Activated T-cell treated with anti-CD3 and anti-CD28 coated beads, Interleukin-2, amount 50 U/mL, for 24 hours (primary cell): ENCODE measurements at places on chromosomes 16 and 17.

GRCh38 chr16:11320170-11320569, 25.1 kb upstream of the RMI2 start:
- no peak for DNase-seq

DNA sequence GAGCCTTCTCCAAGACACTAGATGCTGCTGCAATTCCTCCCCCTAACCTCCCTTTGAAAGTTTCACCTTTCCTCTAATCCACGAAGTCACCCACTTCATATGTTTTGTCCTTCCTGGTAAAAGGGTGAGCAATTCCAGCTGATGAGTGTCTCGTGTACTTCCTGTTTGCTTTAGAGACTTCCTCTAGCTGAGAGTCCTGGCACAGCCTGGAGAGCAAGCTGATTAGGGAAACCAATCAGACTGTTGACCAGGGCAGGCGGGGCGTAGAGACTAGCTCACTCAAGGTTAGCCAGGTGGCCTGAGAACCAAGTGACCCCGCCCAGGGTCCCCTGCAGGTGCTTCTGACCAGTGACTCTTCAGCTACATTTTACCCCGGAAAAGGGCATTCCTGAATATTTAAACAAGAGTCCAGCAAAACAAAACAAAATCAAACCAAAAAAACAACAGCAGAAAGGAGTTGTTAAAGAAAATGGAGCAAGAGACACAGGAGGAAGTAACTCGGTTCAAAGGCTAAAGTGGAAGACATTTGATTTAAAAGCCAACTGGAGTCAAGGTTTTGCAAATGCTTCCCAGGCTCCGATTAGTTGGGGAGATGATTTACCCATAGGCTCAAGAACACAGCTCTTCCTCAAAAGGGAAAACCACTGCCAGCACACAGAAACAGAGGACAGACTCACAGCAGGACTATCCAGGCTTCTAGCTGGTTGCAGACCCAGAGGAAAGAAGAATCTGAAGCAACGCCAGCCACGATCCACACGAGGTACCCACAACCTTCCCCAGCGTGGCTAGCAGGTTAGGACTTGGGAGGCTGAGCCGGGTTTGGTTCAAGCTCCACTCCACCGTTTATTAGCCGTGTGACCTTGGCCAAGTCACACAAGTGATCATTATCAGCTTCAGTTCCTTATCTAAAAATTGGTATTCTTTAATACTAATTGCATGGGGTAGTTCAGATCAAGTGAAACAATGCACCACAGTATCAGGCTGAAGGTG, 13.4 kb downstream of the HSPB9 start:
- DNase-seq: no peak

DNA sequence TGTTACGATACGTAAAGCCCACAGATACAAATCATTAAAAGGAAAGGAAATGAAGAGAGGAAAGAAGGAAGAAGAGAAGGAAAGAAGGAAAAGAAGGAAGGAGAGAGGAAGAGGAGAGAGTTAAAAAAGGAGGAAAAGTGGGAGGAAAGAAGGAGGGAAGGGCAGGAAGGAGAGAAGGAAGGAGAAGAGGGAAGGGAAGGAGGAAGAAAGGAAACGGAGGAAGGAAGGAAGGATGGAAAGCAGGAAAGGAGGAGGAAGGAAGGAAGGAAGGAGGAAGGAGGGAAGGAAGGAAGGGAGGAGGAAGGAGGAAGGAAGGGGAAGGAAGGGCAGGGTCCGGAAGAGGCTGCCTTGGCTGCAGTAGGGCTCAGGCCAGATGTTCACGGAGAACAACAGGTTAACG, 95.2 kb downstream of the ENGASE start:
- DNase-seq: no peak

DNA sequence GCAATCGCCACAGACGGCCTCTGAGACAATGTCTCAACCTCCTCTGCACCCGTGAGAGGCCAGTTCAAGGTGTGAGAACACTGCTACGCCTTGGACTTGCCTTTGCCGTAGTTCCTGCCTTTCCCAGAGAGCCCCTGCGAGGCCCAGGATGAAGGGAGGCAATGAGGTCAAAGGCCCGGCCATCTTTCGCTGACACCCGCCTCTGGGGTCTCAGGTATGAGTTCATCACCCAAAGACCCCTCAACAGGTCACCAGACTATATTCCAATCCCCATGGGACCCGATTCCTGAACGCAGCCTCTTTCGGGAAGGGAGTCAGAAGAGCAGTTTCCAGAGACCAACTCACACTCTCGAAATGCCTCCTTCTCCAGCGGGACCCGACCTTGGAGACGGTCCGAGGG, 573.5 kb downstream of the KCNJ18 start:
- DNase-seq: no peak

- DNase-seq: no peak
These were observed 15.5 kb downstream of the CX3CL1 start for GRCh38 chr16:57387598-57388354.

DNA sequence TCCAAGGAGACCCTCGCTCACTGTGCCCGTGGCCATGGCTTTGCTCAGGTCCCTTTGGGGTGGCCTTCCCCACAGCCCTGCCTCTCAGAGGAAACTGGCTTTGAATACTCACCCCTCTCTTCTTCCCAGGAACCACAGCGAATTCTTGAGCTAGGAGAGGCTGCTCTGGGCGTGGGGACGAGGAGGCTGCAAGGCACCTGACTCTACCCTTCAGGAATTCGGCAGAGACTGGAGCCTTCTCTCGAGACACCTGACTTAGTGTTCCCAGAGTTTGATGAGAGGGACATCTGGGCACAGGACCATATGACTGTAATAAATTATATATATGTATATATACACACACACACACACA, 6.2 kb downstream of the LLGL2 start:
- DNase-seq: no peak

- DNase-seq: no peak
These were observed 560.3 kb downstream of the WWOX start for GRCh38 chr16:78659668-78660217.

DNA sequence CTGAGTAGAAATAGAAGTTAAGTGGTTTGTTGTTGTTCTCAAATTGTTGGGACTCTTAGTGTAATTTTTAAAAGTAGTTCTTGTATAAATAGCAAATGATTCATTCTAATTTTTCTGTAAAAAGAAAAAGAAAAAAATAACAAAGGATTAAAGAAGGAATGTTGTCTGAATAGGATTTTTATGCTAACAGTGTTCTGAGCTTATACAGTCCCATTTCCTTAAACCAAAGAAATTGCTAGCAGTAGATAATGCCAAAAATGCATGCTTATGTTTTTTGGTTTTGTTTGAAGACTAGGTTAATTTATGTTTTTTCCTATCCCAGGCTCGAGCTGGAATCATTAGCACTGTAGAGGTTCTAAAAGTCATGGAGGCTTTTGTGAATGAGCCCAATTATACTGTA, 44.7 kb upstream of the KPNB1 start:
- no peak for DNase-seq

DNA sequence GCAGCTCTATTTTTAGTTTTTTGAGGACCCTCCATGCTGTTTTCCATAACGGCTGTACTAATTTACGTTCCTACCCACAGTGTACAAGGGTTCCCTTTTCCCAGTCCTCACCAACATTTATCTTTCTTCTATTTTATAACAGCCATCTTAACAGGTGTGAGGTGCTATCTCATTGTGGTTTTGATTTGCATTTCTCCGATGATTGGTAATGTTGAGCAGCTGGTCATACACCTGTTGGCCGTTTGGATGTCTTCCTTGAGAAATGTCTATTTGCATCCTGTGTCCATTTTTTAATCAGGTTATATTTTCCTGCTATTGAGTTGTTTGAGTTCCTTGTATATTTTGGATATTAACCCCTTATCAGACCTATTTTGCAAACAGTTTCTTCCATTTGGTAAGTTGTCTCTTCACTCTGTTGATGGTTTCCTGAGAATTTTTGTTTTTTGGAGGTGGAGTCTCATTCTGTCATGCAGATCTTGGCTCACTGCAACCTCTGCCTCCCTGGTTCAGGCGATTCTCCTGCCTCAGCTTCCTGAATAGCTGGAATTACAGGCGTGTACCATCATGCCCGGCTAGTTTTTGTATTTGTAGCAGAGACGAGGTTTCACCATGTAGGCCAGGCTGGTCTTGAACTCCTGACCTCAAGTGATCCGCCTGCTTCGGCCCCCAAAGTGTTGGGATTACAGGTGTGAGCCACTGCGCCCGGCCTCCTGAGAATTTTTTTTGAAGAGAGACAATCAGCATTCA, 279.6 kb downstream of the SNX29 start:
- DNase-seq: no peak

DNA sequence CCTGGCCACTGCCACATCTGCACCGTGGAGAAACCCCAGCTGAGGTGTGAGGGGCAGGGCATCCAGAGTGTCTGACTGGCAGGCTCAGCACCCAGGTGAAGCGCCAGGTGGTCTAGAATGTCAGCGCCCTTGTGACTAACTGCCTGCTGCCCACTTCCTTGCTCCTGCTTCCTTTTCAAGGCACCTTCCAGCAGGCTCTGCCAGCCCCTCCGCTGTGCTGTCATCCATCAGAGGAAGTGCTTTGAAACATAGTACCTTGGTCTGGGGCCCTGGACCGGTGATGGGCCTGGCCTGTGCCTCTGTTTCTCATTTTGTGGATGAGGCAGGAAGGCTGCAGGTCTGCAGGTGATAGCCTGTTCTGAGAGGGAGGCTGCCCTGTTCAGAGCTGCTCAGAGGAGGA, 5.5 kb downstream of the SPNS2 start:
- no peak for DNase-seq
